ENCODE measurements at places on chromosomes 4 and X.
A peak's percentile ranks its signal among the peaks of the same experiment; 100 is the strongest.

DNA sequence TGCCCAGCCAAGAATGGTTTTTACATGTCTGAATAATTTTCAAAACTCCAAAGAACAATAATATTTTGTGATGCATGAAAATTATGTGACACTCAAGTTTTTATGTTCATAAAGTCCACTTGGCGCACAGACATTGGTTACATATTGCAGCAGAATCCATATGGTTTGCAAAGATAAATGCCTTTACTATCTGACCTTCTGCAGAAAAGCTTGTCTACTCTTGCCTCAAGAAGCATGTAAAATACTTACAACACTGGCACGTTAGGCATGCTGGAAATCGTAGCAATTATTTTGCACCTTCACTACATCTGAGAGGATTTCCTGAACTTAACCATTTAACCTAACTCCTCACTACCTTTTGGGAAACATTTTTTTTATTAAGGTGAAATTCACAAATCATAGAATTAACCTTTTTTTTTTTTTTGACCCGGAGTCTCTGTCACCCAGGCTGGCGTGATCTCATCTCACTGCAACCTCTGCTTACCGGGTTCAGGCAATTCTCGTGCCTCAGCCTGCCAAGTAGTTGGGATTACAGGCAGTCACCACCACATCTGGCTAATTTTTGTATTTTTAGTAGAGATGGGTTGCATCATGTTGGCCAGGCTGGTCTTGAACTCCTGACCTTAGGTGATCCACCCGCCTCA, 3.5 kb upstream of the XG start:
- no peak for DNase-seq

- peak; percentile 66 for DNase-seq
Observed at GRCh38 chr4:1351854-1352566, 5.0 kb downstream of the UVSSA start.

DNA sequence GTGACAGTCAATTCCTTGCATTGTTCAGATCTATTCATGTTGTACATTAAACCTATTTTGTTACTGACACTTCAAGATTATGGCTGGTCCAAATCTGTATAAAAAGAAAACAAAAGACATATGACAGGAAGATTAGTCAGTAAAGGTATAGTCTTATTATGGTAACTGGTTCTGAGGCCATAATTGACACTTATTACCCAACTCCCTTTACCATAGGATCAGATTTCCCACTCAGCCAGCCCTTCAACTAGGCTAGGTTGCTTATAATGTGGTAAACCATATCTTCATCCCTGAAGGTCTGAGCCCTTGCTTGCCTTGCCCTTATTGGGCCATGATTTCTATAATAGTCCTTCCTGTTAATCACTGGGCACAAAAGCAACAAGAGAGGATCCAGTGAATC, 289.6 kb downstream of the CXXC4 start:
- DNase-seq: no peak

DNA sequence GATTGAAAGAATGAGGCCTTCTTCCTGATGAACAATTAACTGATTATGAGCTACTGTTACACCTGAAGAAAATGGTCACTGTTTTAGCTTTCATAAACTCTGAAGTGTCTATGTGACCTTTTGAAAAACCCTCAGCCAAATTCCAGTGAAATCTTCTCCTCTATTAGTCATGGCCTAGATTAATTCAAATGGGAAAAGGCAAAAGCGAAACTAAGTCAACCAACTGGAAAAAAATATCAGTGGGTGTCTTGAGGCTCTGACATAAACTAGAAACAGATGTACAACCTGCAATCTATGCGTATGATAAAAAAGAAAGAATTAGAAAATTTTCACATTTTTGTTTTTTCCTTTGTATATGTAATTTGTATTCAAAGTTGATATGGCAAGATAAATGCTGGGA, 169.4 kb upstream of the BANK1 start:
- DNase-seq: no peak

DNA sequence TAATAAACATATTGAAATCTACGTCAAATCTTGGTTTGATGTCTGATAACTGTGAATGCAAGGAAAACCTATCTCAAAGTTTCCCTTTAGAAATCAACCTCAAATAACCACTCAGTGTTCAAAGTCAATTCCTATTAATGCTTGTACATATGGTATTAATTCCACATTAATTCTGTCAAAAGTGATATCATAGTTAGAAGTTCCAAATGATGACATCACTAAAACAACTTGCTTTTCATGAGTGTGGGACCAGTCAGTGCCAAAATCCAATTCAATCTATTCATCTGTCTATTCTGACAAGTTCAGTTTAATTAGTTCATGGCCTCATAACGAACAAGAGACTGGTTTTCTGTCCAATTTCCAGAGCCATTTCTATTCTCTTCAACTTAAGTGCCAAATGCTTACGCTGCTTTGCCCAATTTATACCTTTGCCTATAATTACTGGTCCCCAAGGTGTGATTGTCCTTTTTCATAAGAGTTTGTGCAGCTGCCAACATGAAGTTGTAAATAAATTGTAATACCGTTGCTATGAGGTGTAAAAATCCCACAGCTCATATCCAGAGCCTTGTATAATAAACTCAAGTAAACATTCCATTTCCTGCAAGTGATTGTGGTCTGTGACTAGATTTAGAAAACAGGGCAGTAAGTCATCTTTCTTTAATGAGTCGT, 476.2 kb downstream of the RAB28 start:
- DNase-seq: no peak

GRCh38 chr4:112523764-112524505, 8.0 kb upstream of the NEUROG2 start:
- DNase-seq: peak; percentile 47

DNA sequence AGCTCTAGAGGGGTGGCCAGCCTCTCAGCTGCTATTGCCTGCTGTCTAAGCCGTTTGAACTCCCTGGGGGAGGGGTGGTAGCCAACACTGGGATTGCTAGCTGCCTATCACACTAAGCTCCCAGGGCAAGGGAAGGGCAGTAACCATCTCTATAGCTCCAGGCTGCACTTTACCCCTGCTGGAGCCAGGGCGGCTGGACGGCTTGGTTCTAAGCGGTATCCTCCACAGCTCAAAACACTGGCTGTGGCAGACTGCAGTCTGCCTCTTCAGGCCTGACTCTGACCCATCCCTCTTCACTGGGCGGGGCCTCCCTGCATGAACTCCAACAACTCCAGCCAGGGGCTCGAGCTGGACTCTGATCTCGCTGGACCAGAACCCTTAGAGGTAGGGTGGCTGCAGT, 55.3 kb upstream of the GNRHR start:
- DNase-seq: no peak

- no peak for DNase-seq
Observed at GRCh38 chr4:44772340-44772739, 46.0 kb upstream of the GNPDA2 start.

DNA sequence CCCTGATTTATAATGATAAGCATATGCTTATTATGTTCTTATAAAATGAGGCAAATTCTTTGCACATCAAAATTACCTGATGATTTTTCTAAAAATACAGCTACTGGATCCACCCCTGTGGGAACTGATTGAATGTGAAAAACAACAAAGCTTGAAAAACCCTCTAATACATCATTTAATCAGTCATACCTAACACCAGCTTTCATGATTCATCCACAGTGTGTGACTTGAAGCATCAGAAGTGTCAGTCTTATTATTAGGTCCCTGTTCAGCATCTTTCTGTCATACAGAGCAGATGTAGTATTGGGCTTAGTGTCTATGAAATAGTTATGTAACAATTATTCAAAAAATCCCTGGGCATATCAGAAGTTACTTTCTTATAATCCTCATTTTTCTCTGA, 671.3 kb upstream of the GALNT7 start:
- no peak for DNase-seq

GRCh38 chrX:32421266-32421665, 790.1 kb downstream of the DMD start:
- DNase-seq: no peak

GRCh38 chr4:15361529-15361928, 66.3 kb upstream of the C1QTNF7 start:
- DNase-seq: no peak

- DNase-seq: no peak
Observed at GRCh38 chrX:115260330-115260729, 26.4 kb upstream of the LRCH2 start.

All from activated CD8-positive, alpha-beta memory T cell treated with anti-CD3 and anti-CD28 coated beads for 48 hours (primary cell).